Activated CD8-positive, alpha-beta memory T cell treated with anti-CD3 and anti-CD28 coated beads, Interleukin-2, amount 50 U/mL, for 4 hours (primary cell): ENCODE measurements at places on chromosomes 16 and 17.

DNA sequence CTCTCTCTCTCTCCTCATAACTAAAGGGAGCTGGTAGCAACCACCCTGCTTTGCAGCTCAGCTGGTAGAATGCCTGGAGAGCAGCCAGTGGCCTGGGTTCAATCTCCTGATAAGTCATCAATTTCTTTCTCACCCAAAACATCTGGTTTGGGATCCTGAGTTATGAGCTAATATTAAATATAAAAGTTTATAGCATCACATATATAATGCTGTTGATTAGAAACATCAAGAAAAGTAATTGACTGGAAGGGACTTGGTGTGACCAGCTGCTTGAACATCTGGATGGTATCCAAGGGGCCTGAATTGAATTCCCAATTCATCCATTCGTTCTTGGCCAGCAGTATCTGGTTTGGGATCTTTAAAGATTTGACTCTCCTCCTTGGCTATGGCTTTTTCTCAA, 12.2 kb upstream of the ELAC2 start:
- DNase-seq, result no peak

DNA sequence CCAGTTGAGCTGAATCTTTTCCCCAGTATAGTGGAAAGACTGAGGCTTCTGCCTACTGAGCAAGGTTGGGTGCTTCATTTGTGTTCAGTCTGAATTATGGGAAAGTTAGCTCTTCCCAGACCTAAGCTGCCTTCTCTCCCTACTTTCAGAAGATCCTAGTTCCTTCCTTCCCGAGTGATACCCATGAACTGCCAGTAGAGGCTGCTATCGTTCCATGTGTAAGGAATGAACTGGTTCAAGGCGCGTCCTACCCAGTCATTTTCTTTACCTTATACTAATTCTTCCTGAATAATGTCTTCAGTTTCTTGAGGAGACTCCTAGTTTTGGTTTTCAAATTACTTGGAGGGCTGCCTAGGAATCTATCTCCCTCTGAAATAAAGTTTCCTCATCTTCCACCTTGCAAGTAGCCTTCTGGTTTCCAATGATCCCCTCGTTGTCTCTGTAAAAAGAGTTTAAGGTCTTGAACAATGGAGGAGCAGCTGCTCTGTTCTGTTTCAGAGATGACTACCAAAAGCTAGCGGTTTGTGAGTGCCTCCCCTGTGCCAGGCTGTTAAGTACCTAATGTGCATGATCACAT, 934 bp upstream of the AOC2 start:
- DNase-seq, result no peak

- DNase-seq, result no peak
Measured at GRCh38 chr17:27523712-27524111, 67.5 kb downstream of the KSR1 start.

GRCh38 chr17:55356434-55357328, 65.0 kb downstream of the MMD start:
- DNase-seq, result peak; percentile 62

DNA sequence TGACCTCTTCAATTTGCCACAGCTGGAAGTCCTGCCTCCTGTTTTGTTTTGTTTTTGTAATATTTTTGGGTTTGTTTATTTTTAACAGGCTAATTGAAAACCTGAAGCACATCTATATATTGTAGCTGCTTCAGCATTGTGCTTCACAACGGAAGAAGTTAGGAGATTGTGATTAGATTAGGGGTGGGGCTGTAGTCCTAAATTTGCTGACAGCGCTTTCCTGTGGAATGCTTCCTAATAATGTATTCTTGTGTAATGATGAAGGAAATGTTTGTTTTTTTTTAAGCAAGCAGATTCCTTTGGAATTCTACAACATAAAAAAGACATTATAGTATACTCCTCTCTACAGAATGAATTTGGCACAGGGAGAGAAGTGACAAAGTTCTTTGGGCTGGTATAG, 70.1 kb downstream of the NLK start:
- DNase-seq, result no peak

GRCh38 chr16:81748476-81749198, 30.5 kb upstream of the PLCG2 start:
- DNase-seq, result no peak

DNA sequence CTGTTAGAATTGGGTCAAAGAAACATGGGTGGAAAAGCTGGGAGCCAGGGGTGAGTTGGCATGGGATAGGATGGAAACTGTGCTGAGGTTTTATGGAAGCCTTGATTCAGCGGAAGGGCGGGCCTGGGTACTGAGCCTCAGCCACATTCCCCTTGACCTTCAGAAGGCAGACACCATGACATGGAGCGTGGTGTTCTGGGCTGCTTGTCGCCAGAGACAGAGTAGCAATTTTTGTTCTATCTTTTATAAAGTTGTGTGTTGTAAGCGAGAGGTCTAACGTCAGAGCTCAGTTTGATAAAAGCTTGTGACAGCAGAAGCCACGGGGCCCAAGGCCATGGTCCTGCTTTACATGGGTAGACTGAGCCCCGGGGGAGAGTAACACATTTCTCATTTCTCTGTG, 50.2 kb downstream of the SLC47A1 start:
- no peak for DNase-seq

- no peak for DNase-seq
Measured at GRCh38 chr17:3531266-3532101, 26.1 kb downstream of the TRPV3 start.

DNA sequence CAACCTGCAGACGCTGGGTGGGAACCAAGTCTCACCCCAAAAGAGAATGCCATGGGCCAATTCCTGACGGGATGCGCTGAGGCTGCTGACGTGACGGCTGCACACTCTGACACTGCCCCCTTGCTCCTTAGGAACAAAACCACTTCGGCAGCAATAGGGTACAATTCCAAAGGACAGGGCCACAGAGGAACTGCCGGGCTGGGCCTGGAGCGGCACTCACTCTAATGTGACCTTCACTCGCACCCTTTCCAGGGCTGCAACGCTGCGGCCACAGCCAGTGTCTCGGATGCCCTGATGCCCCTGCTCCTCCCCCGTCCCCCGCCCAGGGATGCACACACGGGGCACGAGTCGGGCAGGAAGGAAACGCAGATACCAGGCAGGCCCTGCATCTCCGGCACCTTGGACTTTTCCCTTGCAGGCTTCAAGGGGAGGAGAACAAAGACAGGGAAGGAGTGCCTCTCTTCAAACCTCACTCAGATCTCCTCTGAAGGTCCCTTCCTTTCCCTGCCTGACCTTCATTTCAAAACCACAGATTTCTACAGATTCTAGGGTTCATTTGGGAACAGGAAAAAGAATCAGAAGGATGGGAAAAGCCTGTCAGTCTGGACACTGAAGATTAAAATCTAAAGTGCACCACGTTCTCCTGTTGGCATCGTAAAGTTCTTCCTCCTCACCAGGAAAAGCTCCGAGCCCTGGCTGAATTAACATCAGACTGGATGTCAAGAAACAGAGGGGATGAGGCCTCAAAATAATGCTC, 2.3 kb downstream of the PITPNA start:
- DNase-seq, result no peak
